Stimulated activated CD4-positive, alpha-beta T cell treated with anti-CD3 and anti-CD28 coated beads, TNF-alpha, amount 100 ng/mL, for 4 hours (primary cell): ENCODE measurements at places on chromosomes 16 and 17.

- no peak for DNase-seq
Measured at GRCh38 chr17:2954898-2955445, 108.4 kb downstream of the OR1D5 start.

DNA sequence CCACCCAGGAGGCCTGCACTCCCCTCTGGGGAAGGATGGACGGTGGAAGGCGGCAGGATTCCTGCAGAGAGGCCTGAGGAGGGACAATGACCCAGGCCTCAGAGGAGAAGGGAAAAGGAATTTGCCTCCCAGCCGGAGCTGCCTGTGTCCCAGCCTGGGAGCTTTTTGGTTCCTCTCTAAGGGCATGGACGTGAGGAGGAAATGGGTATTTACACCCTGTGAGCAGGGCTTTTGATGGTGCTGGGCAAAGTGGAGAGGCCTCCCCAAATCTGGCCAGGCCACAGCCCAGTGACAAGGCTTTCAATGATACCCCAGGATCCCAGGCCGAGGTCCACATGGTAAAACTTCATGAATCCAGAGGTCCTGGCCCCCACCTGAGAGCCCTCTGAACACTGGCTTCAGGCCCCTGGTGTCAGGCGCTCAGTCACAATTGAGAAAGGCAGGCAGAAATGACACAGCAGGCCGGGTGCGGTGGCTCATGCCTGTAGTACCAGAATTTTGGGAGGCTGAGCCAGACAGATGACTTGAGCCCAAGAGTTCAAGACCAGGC lies 56.0 kb upstream of the DOC2B start:
- no peak for DNase-seq

DNA sequence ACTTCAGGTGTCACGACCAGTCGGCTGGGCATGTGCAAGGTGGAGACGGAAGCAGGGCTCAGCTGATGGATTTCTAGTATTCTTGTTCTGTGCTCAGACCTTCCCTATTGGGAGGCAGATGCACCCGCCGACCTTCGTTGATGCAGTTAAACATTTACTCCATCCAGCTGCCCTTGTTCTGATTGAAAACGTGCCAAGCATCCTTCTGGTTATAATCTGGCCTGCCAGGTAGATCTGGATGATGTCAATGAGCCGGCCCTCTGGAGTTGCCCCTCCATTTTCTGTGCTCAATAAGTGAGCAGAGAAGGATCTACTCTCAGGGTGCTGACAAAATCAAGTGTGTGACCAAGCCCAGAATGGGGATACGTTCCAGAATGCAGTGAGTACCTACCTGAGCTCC lies 38.3 kb downstream of the CCDC182 start:
- DNase-seq = no peak

DNA sequence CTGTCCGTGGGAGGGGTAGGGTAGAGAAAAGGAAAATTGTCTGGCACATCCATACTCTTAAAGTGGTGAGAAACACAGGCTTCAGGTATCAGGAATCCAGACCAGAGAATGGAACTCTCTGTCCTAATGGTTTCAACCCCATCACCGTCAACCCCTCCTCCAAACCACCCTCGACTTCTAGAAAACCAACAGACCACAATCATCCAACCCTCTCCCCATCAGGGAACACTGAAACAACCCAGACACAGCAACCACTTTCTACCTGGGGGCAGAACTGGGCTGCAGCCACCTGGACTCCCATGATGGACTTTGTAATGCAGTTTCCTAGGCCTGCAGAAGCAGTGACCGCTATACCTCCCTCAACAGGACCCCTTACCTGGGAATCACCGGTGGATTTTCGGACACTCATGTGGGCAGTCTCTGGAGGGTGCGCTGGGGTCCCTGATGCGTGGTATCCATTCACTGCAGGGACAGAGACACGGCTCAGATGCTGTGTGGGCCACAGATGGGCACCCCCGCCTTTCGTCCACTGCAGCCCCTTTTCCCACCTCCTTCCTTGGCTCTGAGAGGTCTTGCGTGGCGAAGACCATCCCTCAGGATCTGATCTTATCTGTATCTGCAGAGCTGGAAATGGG lies 64.3 kb upstream of the RCVRN start:
- DNase-seq = no peak

DNA sequence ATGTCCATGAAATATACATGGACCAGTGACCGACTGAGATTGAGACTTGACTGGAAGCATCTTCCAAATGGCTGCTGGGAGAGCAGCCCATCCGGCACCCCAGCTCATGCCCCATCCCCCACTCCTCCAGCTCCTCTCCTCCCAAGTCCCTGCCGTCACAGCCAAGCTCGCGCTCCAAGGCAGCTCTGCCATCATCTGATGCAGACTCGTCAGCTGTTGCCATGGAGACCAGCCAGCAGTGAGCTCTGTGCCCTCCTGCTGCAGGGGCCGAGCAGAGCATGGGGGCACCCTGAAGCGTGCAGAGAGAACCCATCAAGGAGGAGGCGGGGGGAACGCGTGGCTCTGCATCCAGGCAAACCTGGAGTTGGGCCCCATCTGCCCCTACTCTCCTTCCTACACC lies 74.5 kb upstream of the TNRC6C start:
- no peak for DNase-seq

DNA sequence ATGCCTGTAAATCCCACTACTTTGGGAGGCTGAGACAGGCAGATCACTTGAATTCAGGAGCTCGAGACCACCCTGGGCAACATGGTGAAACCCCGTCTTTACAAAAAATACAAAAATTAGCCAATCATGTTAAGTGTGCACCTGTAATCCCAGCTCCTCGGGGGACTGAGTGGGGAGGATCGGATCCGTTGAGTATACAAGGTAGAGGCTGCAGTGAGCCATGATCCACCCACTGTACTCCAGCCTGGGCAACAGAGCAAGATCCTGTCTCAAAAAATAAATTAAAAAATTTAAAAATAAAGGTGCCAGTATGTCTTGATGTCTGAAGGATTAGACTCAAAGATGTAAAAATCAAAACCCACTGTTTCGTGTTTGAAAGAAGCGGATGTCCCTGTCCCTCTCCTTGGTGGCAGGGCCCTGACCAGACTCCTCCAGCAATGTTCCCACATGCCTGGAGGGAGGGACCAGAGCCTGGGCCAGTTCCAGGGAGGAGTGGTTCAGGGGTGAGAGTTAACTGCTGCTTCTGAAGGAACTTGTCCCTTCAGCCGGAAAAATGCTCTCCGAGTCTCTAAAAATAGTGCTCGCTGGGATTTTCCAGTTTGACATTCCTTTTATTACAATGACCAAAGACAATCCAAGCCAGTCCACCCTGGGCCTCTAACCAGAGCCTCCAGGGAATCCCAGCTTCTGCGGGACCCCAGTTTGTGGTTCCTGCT lies 9.4 kb upstream of the CMTM4 start:
- DNase-seq = no peak

- DNase-seq = no peak
Measured at GRCh38 chr17:48663134-48663924, 37.2 kb upstream of the HOXB9 start.

DNA sequence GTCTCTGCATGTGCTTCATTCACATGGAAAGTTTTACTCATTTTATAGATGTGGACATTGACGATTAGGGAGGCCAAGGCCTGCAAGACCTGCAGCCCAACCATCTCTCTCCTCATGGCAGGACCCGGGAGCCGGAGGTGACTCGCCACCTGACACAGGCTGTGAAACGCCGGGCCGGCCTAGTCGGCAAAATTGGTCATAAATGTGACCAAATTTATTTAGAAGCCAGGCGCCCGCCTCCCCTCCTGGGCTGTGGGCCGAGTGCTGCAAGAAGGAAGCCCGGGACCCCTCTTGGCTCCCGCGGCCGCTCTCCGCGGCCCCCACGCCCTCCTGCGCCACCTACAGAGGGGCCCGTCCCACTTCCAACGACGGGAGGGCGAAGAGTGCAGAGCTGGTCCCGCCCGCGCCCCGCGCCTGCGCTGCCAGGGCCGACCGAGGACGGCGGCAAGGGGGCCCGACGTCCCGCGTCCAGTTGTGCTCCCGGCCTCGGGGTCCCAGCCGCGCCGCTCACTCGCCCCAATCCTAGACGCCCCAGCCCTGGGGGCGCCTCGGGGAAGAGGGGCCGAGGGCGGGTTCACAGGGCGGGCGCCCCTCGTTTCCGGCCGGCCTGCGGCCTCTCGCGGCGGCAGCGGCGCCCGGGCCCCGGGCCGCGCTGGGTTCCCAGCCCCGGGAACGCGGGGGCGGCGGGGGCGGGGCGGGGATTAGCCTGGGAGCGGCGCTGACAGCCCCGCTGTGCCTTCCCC lies 47.5 kb downstream of the WNT3 start:
- no peak for DNase-seq

GRCh38 chr16:1469693-1470201 lies 5.1 kb downstream of the CLCN7 start:
- no peak for DNase-seq
